Progenitor cell of endocrine pancreas (in vitro differentiated cells): ENCODE measurements at places on chromosomes 4 and X. TPM values are rescaled to one million over a fixed set of nuclear protein-coding genes. Genes with fewer than 3 reads are reported as not detected.

The CSAG3 gene
- total RNA-seq: not detected in 2 replicates

The SLC49A3 gene
- total RNA-seq: 12.9 and 13.1 TPM in 2 replicates

- H3K4me1 ChIP-seq: peaks cover 15% of the 10 kb centered on the region
- H3K4me3 ChIP-seq: no peak overlapping the region
- peak overlapping the region; percentile 97 for H3K27ac ChIP-seq
- H3K36me3 ChIP-seq: peaks cover 2% of the 10 kb centered on the region
- DNase-seq: no peak
Observed at GRCh38 chr4:76458825-76459224, 23.8 kb downstream of the SHROOM3 start.

DNA sequence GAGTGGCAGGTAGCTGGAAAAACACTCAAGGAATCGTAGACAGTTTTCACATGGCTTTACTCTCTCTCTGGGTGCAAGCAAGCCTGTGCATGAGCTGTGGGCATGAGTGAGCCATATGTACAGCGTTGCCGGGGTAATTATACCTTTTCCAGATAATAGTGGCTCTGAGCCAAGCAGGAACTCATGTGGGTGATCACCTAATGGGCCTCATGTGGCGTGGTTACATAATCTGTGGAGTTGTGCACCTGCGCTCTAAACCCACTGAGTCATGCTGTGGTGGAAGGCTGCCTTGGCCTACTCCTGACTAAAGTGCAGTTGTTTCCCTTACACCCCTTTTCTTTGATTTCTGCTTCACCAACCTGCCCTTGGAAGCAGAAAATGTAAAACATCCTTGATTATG is 1564.5 kb upstream of the PCDH10 start:
- no peaks in the 10 kb centered on the region for H3K4me1 ChIP-seq
- no peak for DNase-seq
- H3K27ac ChIP-seq: no peak overlapping the region
- no peaks in the 10 kb centered on the region for H3K27me3 ChIP-seq
- H3K4me3 ChIP-seq: no peak overlapping the region
